MV-4-11 (cell line): ENCODE measurements at places on chromosomes 16 and 17.
A peak's percentile ranks its signal among the peaks of the same experiment; 100 is the strongest.

DNA sequence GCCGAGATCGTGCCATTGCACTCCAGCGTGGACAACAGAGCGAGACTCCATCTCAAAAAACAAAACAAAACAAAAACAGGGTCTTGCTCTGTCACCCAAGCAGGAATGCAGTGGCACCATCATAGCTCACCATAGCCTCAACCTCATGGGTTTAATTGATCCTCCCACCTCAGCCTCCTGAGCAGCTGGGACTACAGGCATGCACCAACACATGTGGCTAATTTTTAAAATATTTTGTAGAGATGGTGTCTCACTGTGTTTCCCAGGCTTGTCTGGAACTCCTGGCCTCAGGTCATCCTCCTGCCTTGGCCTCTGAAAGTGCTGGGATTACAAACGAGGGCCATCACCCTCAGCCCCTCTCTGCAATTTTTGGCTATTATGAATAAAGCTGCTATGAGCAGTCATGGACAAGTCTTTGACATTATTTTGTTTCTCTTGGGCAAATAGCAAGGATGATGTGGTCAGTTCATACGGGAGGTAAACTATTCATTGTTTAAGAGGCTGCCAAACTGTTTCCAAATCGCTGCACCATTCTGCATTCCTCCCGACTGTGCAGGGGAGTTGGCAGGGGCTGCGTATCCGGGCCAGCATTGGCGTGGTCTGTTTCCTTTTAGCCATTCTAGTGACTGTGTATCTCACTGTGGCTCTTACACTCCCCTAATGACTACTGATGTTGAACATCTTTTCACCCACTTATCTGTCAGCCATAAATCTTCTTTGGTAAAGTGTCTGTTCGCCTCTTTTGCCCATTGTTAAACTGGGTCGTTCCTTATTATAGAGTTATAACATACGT lies 21.1 kb downstream of the EIF4A3 start:
- no peak for DNase-seq

GRCh38 chr17:73972901-73973300 lies 230.6 kb upstream of the RPL38 start:
- no peak for DNase-seq

- no peak for DNase-seq
These were observed 239.2 kb upstream of the MAF start for GRCh38 chr16:79839466-79840341.

DNA sequence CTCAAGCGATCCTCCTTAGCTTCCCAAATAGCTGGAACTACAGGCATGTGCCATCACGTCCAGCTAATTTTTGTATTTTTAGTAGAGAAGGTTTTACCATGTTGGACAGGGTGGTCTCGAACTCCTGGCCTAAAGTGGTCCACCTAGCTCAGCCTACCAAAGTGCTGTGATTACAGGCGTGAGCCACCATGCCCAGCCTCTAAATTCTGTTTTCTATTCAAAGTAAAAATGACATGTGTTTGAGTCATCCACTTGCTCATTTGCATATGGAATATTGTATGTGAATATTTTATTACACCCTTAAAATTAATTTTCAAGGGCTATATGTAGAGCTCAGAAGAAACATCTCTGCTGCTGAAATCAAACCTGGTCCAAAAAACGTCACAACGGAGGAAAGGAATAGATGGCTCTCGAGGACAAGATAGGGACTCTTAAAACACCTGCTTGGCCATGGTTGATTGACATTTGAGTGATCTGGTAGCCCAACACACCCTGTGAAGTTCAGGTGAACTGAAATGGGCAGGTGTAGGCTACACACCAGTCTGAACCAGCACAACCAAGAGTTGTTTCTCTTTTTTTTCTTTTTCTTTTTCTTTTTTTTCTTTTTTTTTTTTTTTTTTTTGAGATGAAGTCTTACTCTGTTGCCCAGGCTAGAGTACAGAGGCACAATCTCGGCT lies 51.1 kb downstream of the SF3B3 start:
- no peak for DNase-seq

DNA sequence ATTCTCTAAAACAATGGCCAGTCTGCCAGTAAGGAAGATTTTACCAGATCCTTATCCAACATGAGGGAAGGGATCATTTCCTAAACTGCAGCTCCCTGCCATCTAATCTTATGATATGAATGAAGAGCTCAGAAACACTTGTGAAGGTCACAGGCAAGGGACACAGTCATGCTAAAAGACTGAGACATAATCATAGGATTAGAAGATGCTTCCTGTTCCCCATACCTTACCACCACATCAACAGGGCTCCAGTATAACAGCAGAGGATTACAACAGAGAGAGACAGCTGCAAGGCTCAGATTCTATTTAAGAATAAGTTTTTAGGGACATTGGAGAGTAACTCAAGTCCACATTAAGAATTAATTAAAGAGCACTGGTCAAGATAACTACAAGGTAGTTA lies 93.3 kb downstream of the BRIP1 start:
- DNase-seq = peak; percentile 88

GRCh38 chr17:78558989-78559388 lies 18.2 kb downstream of the DNAH17 start:
- no peak for DNase-seq

- no peak for DNase-seq
These were observed 841.7 kb downstream of the CDH8 start for GRCh38 chr16:61194573-61194972.
